ENCODE measurements at places on chromosomes 6 and 20.

DNA sequence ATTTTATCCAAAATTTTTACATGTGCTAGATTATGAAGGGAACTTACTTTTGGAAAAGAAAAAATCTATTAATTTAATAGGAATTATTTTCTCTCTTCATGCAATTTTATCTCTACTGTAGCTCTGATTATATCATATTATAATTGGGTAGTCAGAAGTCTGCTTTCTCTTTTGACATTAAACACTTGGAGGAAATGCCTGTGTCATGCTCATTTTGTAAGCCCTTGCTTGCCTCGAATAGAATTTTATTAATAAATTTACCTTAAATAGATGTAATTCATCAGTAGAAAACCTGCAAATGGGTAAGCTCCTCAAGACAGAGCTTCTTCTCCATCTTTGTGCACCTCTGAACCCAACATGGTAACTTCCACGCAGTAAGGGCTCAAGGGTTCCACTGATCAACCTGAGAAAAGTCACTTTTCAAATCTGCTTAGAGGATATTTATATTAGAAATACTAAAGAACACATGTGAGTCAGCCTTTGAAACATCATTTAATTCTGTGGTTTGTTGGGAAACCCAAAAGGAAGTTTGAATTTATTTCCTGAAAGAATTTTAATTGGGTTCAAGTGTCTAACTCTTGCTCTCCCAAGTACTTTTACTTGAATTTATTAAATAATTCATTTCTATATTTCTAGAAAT, 266.0 kb downstream of the ALDH8A1 start:
- DNase-seq, result no peak

DNA sequence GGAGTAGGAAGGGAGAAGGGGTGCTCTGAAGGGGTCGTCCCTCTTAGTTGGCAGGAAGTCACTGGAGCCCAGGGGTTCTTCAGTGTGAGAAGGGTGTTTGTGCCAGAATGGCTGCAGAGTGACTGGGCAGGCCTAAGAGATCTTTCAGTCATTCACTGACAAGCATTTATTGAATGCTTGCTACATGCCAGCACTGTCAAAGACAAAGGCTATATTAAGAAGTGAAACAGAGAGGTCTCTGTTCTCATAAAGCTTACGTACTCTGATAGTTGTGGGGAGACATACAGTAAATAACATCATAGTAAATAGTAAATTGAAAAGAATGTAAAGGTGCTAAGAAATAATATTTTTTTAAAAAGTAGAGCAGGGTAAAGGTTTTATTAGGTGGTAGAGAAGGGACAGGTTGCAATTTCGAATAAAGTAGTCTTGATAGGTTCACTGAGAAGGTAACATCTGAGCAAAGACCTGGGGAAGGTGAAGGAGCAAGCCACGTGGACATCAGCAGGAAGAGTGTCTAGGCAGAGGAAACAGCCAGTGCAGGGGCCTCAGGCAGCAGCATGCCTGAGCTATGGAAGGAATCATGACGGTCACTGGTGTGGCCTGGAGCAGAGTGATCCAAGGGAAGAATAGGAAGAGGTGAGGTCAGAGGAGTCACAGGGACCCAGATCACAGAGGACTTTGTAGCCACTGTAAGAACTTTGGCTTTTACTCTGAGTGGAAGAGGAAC, 36.3 kb upstream of the RNF8 start:
- DNase-seq, result no peak

- no peak for DNase-seq
Observed at GRCh38 chr6:328924-329323, 36.6 kb downstream of the DUSP22 start.

DNA sequence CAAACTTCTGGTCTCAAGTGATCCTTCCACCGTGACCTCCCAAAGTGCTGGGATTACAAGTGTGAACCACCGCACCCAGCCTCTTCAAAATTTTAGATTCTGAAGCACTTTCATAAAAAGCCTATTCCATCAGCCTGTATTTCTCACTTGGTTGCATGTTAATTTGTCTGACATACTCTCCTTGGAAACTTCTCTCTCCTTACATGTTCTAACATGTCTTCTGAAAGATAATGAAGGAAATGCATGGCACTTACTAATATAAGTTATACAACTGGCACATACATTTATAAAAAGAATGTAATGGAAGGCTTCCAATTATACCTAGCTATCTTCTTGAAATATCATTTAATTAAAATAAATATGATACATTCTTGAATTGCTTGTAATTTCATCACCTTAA, 597.5 kb downstream of the TBC1D32 start:
- no peak for DNase-seq

DNA sequence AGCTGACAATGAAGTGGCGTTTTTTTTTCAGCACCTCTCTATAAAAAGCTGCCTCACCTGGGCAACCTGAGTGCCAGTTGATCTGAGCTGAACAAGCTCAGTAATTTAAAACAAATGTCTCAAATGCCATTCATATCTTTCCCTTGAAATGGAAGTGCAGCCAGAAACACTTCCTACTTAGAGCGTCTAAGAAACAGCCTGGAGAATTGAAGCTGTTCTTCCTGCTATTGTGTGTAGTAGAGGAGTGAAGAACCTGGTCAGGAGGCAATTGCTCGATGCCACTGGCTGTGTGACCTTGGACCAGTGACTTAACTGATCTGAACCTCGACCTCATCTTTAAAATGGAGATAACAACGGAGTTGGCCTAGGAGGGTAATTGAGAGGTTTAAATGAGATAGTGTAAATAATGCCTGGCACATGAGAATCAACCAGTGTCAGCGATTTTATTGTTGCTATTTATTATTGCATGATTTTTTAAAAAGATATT, 95.4 kb upstream of the FOXQ1 start:
- no peak for DNase-seq

GRCh38 chr6:106360410-106360988, at the start of gene CRYBG1:
Gene CRYBG1, plus strand, starts transcription at chr6:106360717. Its CDS starts 192 bp downstream, at chr6:106360909.
- peak; percentile 71 for DNase-seq

DNA sequence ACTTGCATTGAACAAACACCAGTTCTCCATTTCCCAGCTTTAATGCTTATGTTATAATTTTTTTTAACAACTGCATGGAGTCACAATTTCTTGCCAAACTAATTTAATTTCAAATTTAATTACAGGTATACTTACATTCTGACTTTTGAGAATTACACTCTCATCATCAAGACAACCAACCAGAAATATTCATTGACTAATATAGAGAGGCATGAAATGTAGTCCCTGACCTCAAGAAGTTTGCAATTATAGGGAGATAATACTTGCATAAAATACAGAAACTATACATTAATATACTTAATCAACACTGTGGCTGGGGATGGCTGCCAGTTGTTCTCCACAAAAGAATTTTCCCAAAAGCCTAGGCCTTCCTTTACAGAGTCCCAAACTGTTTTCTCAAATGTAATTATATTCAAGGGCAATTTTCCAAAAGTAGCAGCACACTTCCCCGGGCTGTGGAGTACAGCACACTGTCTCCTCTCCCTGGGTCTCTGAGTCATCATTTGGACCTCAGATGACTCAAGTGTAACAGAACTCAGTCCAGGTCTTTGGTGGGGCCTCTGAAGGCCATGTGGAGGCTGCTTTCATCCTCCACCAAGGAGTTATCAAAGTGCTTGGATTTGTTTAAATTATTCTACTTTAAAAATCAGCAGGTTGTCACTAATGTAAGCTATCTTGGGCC, 114.1 kb downstream of the KIF16B start:
- DNase-seq, result no peak

- DNase-seq, result no peak
Observed at GRCh38 chr6:150603176-150603575, 3.5 kb downstream of the PLEKHG1 start.

DNA sequence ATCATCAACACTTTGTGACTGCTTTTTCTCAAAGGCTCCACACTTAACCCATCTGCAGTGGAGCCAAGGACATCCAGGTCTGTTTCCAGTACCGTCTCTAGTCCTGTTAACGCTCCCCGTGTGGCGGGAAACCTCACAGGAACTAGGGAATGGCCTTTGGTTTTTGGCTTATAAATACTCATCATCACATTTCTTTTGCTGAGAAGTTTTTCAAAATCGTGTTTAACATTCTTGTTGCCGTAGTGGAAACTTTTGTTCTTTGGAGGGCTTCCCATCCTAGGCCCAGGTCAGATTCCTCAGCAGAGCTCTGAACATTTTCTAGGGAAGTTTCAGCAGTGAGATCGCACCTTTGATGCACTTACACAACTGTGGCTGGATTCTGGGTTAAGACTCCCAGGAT, 24.6 kb downstream of the DAAM2 start:
- no peak for DNase-seq

- no peak for DNase-seq
Observed at GRCh38 chr20:51447097-51447764, 95.3 kb downstream of the NFATC2 start.

DNA sequence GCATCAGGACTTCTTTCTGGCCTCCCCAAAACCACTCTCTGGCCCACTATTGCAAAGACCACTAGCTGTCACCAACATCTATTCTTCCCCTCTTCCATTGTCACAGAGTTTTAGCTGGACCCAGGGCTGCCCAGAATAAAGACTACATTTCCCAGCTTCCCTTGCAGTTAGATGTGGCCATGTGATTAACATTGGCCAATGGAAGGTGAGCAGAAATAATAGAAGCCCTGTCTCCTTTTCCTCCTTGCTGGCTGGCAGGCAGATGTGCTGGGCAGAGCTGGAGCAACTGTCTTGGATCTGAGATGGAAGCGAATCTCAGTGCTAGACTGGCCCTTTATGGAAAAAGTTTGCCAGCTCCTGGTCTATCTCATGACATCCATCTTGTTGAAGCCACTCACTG, 97.0 kb downstream of the KCNB1 start:
- DNase-seq, result no peak

GRCh38 chr20:62916703-62917476, 9.4 kb downstream of the DIDO1 start:
- DNase-seq, result no peak

GRCh38 chr6:42898891-42899361, 16.9 kb upstream of the PTCRA start:
- peak; percentile 76 for DNase-seq

- DNase-seq, result no peak
Observed at GRCh38 chr6:33411632-33412005, 805 bp downstream of the PHF1 start.

- DNase-seq, result no peak
Observed at GRCh38 chr6:162187168-162187935, 540.2 kb downstream of the PRKN start.

Measured in activated CD4-positive, alpha-beta T cell treated with anti-CD3 and anti-CD28 coated beads, Interleukin-2, amount 50 U/mL, for 48 hours (primary cell).